ENCODE measurements at places on chromosomes 16 and 17. TPM values are rescaled to one million over a fixed set of nuclear protein-coding genes. Genes with fewer than 3 reads are reported as not detected.

DNA sequence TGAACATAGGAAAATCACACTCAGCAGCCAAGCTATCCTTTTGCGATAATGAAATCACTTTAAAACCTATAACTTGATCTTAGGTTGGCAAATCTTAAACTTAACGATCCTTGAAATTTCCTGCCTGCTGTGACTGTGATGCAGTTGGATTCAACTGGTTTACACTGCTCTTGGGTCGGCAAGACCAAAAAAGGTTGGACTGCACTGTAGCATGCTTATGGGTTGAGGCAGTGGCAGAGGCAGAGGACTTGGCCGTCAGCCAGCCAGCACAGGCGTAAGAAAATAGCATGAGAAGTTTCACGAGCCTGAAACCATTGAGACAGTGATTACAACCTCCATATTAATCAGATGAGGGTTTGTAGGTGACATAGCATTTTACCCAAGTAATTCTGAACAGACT is 21.4 kb downstream of the WSB1 start:
- peak; percentile 89 for DNase-seq

DNA sequence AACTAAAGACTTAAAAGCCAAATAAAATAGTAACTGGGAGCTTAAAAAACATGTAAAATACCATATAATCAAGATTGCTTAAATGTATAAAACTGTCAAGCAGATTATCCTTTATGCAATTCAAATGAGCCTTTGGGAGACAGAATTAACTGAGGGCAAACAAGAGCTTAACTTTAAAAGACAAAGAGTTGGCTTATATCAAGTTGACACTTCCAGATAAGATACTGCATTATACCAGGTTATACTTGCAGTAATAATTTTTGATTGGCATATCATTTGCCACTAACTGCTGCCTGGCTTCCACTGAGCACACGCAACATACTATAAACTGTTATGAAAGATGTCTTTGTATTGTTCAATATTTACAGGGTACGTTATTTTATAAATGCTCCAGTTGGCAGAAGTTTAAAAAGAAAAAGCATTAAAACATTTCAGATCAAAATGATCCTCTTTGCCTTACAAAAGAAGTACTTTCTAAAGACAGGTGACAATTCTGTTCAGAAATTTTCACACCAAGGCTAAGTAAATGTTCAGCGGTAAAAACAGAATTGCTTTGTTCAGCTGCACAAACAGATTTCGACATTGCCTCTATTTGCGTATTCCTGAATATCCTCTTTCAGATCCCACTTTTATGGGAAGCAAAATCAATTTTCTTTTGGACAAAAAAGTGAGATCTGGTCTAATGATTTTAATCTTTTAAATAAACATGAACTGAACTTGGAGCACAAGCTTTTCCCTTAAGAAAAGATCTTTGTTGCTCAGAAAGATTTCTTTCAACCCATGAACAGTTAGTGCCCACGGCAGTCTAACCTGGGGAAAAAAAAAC is 50.7 kb downstream of the TOX3 start:
- no peak for DNase-seq

- DNase-seq: no peak
Measured at GRCh38 chr17:35740997-35741931, 9.8 kb downstream of the RASL10B start.

- DNase-seq: no peak
Measured at GRCh38 chr16:62644030-62644812, 608.0 kb upstream of the CDH8 start.

DNA sequence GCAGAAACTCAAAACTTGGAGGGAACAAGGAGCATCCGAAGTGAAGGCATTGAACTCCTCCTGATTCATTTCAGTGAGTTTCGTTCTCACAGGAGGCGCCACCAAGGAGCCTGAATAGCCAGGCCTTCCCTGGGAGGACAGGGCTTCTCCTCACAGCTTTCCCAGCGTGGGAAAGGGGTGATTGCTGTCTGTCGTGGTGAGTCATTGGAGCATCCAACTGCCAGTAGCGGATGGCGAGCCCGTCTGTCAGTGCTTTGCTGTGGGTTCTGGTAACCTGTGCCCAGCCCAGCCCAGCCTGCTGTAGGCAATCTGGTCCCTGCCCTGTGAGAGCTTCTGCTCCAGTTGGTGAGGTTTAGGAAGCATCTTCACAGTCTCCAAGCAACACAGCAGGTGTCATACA is 28.3 kb downstream of the PLCD3 start:
- DNase-seq: no peak

The NUPR1 gene
- total RNA-seq: 132 TPM

The TEDC2 gene
- total RNA-seq: 1.7 TPM

The KRT39 gene
- not detected for total RNA-seq

The PRAC1 gene
- total RNA-seq: not detected

The CLEC10A gene
- total RNA-seq: 16.8 TPM

The RNF157 gene
- total RNA-seq: 3.7 TPM

The CRYBA1 gene
- total RNA-seq: not detected

The RAB11FIP4 gene
- 19.7 TPM for total RNA-seq

The RGS9 gene
- 9.6 TPM for total RNA-seq

The UTS2R gene
- not detected for total RNA-seq
